HepG2 (cell line): ENCODE measurements at places on chromosomes 3 and 15.

DNA sequence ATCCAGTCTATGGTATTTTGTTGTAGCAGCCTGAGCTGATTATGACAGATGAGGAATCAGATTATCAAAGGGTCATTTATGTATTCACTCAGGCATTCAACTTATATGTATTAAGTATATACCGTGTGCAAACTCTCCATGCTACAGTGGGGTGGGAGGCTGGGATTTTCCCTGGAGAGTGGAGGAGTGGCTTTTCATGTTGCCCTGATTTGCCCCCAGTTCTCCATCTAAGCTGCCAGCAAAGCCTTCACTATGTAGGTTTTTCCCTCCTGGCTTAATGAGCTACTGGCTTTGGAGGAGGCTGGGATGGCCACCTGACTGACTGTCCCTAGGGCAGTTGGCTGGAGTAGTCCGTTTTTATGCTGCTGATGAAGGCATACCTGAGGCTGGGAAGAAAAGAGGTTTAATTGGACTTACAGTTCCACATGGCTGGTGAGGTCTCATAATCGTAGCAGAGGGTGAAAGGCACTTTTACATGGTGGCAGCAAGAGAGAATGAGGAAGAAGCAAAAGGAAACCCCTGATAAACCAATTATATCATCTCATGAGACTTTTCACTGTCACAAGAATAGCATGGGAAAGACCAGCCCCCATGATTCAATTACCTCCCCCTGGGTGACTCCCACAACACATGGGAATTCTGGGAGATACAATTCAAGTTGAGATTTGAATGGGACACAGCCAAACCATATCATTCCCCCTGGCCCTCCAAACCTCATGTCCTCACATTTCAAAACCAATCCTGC, 253.9 kb downstream of the RPLP1 start:
- DNase-seq = no peak

DNA sequence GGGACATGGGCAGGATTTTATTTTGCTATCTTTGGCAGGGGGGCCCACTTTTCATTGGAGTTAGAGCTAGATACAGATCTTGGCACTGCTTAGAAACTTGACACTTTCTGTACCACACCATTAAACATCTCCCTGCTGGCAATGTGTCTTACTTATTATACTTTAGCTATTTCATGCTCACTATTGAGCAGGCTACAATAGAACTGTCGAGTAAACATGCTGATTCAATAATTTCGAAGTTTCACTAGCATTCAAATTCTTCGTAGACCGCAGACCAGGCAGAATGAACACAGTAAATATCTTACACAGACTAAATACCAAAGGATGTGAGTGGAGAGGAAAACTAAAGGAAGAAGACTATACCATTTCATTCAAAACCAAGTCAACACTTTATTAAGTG, 180.8 kb downstream of the UNC13C start:
- no peak for DNase-seq

GRCh38 chr3:149401926-149402310, 24.5 kb upstream of the TM4SF1 start:
- DNase-seq = peak; percentile 65

GRCh38 chr15:90530250-90531051, 728 bp downstream of the CRTC3 start:
- DNase-seq = no peak
